Nucleus accumbens (tissue), 56 donors: ENCODE measurements at places on chromosomes 11 and 22.

GRCh38 chr11:46352063-46352841, 5.0 kb downstream of the DGKZ start:
- no peak for DNase-seq

GRCh38 chr11:11757909-11758308, 83.9 kb upstream of the USP47 start:
- no peak for DNase-seq

DNA sequence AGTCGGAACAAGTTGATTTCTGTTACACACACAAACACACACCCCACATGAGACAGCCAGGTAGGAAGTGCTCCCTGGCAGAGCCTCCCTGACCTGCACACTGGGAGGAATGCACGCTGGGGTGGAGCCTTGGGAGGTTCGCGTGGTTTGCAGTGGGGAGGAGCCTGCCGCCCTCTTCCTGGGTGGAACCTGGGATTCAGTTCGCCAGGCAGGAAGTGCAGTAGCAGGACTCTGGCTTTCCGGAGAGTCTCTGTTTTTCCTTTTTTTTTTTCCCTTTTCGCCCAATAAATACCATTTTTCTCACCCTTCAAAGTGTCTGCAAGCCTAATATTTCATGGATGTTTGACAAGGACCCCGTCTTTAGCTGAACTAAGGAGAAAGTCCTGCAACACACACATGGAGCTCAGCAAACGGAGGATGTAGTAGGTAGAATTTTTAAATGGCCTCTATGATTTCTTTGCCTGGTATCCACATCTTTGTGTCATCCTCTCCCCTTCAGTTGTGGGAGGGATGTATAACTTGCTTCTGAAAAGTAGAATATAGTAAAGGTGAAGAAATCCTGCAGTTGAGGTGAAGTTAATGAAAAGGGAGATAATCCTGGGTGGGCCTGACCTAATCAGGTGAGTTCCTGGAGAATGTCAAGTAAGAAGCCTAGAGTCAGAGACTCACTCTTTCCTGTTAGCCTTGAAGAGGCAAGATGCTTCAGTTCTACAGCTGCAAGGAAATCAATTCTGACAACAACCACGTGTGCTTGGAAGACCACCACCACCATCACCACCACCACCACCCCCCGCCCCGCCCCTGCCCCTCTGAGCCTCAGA, 72.9 kb downstream of the PIWIL4 start:
- no peak for DNase-seq

- no peak for DNase-seq
Measured at GRCh38 chr11:75276186-75276585, 35.6 kb downstream of the TPBGL start.

DNA sequence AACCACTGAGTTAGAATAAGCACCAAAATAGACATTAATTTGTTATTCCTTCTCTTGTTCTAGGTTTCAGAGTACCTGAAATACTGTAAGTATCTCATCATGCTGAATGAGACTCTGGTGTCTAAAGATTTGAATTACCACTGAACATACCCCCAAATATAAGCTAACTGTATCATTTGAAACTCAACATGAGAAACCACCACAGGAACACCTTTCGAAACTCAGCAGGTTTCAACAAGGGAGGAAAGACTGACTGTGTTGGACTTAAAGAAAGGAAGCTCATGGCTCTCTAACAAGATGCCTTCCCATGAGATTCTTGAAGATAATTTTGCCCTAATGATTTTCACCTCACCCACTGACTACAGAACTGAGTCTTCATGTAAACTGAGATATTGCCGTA, 37.0 kb downstream of the PRCP start:
- DNase-seq, result no peak

DNA sequence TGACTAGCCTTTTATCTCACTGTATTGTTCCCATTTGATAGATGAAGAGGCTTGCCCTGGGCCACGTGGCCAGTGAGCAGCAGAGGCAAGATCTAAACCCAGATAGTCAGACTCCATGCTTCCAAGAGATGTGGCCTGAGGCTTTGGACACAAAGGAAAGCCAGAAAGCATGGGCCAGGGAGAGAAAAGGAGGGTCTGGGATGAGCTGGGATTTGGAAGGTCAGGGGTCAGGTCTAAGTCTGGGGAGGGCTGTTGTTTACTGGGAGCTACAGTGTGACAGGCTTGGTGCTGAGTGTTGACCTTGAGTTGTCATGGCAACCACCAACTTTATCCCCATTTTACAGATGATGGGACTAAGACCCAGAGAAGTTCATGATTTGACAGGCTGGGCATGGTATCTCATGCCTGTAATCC, 2.1 kb downstream of the SLC35E4 start:
- DNase-seq, result no peak

GRCh38 chr11:14022821-14023220, 60.3 kb downstream of the SPON1 start:
- no peak for DNase-seq

GRCh38 chr11:123197711-123198110, 2.7 kb upstream of the CLMP start:
- DNase-seq, result no peak

GRCh38 chr11:88447281-88447680, 109.7 kb upstream of the CTSC start:
- DNase-seq, result no peak

GRCh38 chr22:40679249-40679963, at the start of gene MCHR1:
MCHR1 (plus strand) TSS chr22:40679484; CDS start chr22:40679653, 169 bp downstream.
- no peak for DNase-seq

GRCh38 chr11:100575860-100576717, 111.0 kb upstream of the ARHGAP42 start:
- DNase-seq, result no peak

DNA sequence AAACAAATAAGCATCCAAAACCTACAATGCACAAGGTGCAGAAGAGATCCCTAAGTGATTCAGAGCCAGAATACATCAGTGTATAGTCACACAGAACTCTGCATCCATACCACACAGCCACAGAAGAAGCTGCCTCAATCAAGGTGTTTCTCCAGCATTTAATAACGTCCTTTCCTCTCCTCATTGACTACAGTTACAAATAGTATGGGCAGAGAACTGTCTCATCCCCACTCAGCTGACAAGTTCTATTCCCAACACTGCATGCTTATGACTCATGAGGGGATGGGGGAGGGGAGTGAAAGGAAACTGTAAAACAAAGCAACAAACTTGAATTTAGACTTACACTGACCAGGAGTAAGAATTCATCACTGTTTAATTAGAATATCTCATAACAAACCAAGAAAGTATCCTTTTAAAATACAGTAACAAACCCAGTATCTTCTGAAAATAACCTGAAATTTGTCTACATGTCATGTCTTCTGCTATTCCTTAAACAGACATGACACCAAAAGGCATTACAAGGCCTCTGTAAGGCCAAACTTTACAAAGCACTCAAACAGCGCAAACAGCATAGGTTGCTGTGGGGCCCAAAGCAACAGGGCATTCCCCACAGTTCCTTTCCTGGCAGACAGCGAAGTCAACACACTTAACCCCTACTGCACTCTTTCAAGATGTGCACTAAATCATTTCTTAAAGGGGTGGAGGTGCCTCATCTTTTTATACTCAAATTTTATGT, 29.3 kb downstream of the CELF1 start:
- no peak for DNase-seq

- DNase-seq, result no peak
Measured at GRCh38 chr22:48078825-48079224, 1316.4 kb downstream of the TBC1D22A start.

DNA sequence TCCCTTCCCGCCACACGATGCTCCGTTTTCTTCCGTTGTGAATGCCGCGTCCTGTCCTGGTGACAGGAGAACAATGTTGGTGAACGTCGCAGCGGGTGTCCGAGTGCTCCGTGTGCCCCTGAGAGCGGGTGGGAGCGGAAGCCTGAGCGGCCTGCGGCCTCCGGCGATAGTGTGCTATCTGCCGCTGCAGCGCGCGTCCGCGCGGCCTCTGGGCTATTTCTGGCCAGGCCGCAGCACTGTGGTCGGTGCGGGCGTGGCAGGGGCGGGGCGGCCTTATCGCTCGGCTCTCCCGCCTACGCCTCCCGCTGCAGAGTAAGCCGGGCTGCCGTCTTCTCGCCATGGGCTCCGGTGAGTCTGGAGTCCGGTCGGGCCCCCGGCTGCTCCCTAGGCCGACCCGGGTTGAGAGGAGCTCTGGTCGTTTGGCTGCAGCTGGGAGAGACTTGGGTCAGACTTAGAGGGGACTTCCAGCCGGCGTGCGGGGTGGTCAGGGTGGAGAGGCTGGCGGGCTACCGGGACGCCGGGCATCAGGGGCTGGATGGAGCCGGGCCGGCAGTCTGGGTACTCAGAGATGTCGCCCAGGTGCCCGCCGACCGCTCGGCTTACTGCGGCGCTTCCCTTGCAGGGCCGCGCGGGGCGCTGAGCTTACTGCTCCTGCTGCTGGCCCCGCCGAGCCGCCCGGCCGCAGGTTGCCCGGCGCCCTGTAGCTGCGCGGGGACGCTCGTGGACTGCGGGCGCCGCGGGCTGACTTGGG, at the start of gene GP1BB:
TSS of gene GP1BB (plus strand) at position 308 of the 751 bp plus-strand sequence. CDS start at position 339, 31 bp downstream.
- no peak for DNase-seq

DNA sequence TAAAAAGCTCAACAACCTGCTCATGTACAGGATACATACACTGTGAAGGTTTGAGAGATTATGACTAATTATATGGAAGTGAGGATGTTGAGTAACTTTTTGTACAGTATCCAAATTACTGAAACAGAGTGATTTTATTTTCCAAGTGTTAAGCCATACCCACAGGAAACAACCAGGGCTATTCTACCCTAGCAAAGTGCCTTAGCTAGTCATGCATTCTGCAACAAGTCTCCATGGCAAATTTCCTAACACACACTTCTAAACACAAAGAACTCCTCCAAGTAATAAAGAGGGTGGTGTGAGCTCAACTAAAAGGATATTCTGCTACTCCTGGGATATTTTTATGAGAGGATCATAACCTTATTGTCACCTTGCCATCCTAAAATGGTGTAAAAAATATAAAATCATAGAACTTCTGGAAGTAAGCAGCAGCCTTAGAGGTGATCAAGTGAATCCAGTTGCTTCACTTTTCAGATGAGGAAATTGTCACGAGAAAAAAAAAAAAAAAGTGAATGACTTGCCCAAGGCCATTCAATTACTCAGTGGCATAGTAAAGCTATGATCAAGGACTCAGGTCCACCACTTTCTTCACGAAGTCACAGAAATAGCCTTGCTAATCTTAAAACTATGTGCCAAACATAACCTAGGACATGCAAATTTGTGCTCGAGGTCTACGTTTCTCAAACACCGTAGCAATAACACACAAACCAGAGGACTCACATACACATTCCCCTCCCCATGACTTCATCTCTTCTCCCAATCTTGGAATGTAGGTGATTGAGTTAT, 4.2 kb downstream of the LGR4 start:
- no peak for DNase-seq

GRCh38 chr11:11016068-11016467, 158.2 kb upstream of the ZBED5 start:
- DNase-seq, result no peak

DNA sequence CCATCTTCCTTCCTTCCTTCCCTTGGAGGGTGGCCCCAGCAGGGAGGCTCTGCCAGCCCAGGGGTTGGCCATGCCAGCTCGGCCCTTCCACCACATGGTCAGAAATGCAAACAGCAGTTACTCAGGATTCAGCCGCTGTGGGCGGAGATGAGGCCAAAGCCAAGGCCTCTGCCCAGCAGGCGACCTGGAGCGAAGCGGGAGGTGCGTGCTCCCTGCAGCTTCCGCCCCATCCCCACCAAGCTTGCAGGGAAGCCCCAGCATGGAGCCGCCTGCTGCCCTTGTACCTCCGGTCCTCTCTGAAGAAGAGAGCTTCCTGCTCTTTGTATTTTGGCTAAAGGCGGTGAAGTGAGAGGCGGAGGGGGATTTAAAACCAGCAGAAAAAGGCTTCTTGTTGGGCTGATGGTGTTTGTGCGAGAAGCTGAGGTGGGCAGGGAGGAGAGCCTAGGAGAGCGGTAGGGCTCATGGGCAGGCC, 50.4 kb downstream of the ANO1 start:
- no peak for DNase-seq
